ENCODE measurements at places on chromosomes 4 and X.

- DNase-seq, result peak; percentile 76
These were observed at the start of gene CHIC1 for GRCh38 chrX:73562984-73563737. TSS of gene CHIC1 (plus strand) at chrX:73563197. CDS start at chrX:73563285, 88 bp downstream.

- no peak for DNase-seq
These were observed 5.1 kb upstream of the CXCL8 start for GRCh38 chr4:73735231-73735630.

DNA sequence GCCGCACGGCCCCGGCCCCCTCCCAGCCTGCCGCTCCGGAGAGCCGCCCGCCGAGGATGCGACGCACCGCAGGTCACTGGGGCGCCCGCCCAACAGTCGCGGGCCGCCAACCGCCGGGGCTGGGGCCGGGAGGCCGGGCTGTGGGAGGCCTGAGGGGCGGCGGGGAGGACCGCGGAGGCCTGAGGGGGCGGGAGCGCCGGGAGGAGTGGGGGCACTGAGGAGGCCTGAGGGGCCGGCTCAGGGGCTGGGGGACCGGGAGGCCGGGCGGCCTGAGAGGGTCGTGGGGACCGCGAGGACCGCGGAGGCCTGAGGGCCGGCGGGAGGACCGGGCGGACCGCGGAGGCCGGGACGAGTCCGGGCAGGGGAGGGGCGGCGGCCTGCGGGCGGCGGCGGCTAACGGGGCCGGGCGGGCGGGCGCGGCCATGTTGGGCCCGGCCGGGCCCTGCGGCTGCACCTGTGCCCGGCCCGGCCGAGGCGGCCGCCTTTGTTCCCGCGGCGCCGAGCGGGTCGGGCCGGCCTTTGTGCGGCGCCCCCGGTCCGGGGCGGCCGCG is 353 bp downstream of the NSD2 start:
- DNase-seq, result no peak

GRCh38 chr4:155530857-155531256 is 135.8 kb upstream of the GUCY1A1 start:
- DNase-seq, result no peak

DNA sequence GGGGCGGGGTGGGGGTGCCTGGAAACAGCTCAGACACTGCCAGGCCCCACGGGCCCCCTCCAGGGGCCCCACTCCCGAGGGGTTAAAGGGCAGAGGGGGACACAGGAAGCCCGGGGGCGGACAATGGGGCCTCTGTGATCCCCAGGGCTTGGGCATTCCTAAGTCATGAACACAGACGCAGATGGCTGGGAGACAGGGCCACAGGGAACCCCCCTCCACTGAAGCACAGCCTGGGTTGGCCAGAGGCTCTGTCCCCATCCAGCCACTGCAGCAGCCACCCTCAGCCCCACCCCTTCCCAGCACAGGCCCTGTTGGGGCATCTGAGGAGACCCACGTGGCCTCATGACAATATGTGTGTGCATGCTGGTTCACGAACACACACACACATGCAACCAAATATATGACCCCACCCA is 3.9 kb downstream of the L1CAM start:
- DNase-seq, result no peak

DNA sequence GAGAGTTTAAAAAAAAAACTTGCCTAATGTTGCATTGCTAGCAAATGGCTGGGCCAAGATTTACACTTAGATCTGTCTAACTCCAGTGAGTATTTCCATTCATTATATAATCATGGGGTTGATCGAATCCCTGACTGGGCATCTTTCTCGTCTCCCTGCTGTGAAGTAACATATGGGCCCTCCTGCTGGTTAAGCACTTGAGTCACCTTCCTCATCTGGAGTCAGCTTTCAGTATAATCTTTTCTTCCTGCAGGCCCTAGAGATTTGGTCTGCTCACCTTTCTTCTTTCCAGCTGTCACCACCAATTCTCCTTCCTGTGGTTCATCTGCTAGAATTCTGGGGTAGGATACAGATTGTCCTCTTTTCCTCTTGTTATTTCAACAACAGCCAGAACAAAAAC is 41.6 kb downstream of the TIGD2 start:
- DNase-seq, result no peak

DNA sequence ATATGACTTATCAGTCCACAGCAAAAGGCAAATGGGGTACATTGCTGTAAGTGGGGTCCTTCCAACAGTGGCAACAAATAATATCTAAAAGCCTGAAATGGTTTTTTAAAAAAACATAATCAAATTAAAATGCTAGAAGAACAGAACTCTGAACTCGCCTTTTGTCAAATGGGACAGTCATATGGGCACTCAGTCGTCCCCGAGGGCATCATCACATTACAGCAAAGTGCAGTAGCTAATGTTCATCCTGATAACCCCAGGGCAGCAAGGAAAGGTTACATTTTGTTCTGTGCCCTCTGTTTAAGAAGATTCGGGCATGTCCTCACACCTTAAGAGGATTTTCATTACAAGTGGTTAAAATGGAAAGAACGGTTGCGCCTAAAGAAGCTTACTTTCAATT is 997.9 kb upstream of the TENM3 start:
- DNase-seq, result no peak

- no peak for DNase-seq
These were observed 1.8 kb downstream of the FGFR3 start for GRCh38 chr4:1794809-1795298.

DNA sequence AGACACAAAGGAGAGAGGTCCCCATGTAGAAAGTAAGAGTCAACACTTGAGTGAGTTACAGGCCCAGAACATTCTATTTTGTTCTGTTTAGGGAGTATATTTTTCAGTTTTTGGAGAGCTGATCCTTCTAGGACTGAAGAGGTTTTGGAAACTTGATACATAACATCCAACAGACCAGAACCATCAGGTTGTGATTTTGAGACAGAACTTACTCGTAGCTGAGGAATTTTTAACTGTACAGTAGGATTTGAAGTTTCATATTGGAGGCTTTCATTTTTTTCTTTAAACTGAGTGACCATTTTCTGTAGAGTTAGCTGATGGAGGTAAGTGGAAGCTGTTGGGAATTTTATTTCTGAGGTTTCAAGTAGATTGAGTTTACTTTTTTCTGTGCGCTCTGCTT is 73.3 kb downstream of the NCAPG start:
- no peak for DNase-seq

DNA sequence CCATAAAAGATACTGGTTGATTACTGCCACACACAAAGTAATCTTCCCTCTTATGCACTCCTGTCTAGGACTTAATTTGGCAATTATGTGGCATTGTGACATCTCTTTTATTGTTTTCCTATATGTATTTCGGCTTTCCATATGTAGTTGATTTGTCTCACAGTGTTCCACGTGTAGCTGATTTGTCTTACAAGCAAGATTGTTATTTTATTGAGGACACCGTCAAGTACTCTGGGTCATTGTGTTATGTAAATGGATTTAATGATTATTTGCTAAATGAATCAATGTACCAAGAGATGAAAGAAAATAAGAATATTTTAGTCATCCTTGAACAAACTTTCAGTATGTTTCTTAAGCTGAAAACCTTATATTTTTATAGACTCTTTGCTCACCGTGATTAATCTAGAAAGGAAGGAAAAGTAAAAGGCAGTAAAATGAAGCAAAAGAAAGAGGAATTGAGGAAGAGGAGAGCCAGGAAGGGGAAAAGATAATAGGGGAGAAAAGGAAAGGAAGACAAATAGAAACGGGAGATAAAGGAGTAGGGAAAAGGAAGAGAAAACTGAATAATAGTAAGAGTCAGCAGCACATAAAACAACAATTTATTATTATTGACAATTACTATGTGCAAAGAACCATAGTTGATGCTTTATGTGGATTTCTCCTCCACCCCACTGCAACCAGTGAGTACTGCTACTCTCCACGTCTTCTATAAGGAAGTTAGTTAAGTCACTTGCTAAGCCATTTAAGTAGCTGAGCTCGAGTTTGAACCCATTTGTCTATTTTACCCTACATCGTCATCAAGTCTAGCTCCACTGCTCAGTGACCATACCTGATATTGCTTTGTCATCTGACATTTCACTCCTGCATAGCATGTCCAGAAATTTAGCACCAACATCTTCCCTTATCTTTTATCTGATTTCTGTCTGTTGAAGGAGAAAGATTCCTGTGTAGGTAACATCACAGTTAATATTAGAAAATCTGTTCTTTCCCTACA is 336.5 kb downstream of the BMPR1B start:
- DNase-seq, result no peak

DNA sequence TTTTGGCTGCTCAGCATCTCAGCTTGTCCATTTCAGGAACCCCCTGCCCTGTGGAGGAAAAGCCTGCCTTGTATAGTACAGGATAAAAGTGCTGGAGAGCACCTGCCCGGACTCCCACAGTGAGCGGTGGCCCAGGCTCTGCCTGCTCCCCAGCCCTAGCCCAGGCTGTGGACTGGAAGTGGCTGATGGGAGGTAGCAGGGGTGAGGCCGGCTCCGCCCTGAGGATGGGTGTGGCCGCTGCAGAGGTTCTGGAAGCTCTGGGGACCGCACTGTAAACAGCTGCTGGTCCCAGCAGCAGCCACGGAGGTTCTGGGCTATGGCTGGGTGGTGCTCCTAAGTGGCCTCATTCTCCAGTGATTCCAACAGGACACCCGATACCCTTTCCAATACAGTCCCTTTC is 56.6 kb upstream of the HELT start:
- no peak for DNase-seq

GRCh38 chr4:159298502-159298901 is 195.6 kb downstream of the RAPGEF2 start:
- no peak for DNase-seq

- no peak for DNase-seq
These were observed 96.4 kb upstream of the EGFL6 start for GRCh38 chrX:13472975-13473374.

DNA sequence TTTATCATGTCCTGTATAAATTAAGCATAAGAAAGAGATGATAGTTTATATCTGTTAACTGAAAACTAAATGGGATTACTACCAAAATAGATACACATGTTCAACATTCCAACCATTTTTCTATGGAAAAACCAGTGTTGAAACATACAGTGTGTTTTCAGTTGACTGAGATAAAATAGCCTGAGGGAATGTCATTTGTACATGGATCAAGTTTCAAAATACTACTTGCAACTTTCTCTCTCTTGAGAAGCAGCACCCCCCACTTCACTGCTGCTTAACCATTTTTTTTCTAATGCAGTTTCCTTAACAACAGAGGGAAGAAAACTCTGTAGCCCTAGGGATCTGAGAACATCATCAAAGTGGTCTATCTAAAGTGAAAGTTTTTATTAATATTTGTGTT is 70.8 kb downstream of the NPNT start:
- no peak for DNase-seq

DNA sequence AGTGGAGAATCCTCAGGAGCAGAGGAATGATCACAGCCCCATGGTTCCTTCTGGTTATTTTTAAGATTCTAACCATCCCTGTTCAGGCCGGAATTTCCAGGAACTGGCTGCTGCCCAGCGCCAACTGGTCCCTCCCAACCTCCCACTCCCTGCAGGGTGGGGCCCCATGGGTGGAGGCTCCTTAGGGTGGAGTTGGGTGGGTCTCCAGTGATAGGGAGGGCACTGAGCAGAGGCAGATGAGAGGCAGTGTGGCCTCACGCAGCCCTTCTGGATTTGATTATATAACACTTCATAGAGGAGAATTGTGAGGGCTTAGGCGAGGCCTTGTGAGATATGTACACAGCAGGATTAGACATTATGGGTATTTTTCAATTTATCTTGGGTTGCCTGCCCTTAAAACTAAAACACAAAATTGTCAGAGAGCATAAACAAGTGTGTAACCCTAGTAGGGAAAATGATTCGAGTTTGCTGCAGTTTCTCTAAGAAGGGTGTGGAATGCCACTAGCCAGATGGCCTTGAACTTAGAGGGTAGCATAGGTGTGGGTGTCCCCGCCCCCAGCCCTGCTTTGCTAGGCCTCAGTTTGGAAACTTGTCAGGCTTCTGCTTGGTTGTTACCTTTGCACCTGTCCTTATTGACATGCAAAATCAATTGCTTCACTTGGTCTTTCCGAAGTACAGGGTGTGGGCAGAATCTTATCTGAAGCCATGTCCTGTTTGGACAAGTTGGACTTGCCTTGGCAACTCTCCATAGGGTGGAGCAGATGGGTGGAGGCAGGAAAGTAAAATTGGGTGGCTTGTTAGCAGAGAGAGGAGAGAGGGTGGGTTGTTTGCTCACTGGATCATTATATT is 9.4 kb downstream of the KLF3 start:
- DNase-seq, result no peak

- no peak for DNase-seq
These were observed 5.5 kb upstream of the FGFR3 start for GRCh38 chr4:1787411-1788077.

GRCh38 chr4:156945532-156945931 is 26.1 kb downstream of the PDGFC start:
- no peak for DNase-seq

DNA sequence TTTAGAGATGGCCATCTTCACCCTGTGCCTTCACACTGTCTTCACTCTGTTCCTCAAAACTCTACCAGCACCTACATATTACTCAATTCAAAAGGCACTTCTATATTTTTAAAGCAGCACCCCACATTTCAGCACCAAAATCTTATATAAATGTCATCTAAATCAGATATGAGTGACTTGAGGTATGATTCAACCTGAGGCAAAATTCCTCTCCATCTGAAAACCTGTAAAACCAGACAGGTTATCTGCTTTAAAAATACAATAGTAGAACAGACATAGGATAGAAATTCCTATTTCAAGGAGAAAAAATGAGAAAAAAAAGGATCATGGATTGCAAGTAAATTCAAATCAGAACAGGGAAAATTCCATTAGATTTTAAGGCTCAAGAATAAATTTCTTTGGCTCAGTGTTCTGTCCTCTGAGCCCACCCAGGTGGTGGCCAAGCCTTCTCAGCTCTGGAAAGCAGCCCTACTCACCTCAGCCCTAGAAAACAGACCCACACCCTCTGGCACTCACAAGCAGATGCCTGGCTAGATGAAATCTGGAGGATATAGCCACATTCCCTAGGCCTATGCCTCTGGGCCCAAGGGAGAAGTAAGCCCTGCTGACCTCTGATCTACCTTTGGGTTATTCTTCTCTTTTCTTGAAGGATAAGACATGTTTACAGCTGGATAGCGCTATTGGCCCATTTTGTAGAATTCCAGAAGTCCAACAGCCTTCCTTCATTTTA is 240.4 kb upstream of the ZCCHC13 start:
- DNase-seq, result no peak

DNA sequence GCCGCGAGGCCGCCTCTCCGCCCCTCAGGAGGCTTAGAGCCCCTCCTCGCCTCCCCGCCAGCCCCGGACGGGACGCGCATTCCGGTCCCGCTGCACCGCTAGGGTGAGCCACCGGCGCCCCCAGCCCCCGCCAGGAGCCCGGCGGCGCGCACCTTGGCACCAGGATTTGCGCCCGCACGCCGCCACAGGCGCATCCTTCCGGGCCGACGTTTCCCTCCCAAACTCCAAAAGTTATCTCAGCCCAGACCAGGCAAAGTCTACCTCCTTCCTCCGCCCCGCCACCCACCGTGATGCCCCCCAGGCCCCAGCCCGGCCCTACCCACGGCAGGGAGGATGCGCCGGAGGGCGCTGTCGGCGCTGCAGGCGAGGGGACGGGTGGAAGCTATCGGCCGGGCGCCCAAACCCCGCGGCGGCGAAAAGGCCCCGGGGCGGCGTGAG is 538 bp downstream of the SCML2 start:
- DNase-seq, result peak; percentile 17
